ENCODE measurements at places on chromosomes 6 and 20.
A peak's percentile ranks its signal among the peaks of the same experiment; 100 is the strongest.

DNA sequence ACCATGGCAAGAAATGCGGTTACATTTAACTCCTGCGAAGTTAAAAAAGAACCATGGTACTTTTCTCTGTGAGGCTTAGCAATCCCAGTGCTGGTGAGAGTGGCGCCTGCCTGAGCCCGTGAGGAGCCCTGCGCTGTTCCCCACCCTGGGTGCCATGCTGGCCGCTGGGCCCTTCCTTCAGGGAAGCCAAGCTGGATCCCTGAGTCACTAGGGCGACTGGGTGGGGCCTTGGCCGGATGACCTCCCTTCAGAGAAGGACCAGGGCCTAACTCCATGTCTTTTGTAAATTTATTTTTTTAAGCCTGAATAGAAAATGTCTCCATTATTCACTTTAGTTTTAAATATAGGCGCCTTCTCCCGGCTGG is 209.1 kb downstream of the ERMARD start:
- DNase-seq, result no peak

DNA sequence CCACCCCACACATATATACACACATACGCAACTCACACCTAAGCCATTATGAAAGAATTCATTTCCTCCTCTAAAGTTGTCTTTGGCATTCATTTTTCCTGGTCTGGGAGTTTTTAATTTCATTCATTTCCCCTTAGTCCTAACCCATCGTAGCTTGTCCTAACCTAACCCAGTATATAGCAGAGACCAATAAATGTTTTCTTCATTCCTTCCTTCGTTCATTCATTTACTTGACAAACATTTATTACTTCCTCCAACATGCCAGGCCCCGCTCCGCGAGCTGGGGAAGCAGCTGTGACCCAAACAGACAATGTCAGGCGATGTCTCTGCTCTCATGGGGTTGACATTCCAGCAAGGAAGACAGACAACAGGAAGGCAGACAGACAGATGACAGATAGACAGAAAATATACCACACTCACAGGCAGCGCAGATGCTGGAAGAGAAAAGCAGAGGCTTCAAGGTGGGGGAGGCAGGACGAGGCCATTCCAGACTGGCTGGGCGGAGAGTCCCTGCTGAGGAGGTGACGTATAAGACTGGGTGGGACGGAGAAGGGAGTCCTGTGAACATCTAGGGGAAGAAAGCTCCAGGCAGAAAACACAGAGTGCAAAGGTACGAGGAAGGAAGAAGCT is 33.7 kb upstream of the SIRPA start:
- DNase-seq, result no peak

- no peak for DNase-seq
Measured at GRCh38 chr20:48154040-48154765, 368.9 kb upstream of the SULF2 start.

- peak; percentile 13 for DNase-seq
Measured at GRCh38 chr6:135310291-135310690, 129.2 kb downstream of the MYB start.

GRCh38 chr6:134452906-134453305 is 135.0 kb upstream of the SGK1 start:
- DNase-seq, result no peak

DNA sequence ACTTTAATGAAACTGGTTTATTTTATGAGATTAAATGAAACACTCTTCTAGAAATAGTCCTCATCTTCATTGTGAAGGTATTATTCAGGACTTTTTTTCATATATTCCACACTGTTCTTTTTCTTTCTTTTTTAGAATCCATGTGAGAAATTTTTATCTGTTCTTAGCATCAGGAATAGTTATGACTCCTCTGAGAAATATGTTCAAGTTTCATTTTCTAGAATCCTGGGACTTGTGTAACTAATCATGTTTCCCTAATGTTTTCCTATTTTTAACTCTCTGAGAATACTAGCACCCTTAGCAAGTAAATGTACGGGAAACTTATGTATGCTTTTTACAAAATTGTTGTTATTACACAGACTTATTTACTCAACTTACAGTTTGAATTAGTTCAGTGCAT is 407.8 kb downstream of the CBLN4 start:
- no peak for DNase-seq

DNA sequence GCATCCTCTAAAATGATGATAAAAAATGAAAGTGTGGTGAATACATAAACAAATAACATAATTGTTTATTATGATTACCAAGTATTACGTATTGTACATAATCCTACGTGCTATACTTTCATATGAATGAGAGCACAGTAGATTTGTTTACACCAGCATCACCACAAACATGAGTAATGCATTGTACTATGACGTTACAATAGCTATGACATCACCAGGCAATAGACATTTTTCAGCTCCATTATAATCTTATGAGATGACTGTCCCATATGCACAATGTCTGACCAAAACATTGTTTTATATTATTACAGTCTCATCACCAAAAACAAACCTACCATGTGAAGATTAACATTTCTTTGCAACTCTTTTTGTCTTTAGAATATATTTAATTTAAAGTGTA is 225.7 kb upstream of the TENT5A start:
- no peak for DNase-seq

GRCh38 chr6:118810420-118811027 is 83.4 kb upstream of the ASF1A start:
- no peak for DNase-seq

GRCh38 chr6:108795122-108795521 is 53.1 kb upstream of the ARMC2 start:
- no peak for DNase-seq

DNA sequence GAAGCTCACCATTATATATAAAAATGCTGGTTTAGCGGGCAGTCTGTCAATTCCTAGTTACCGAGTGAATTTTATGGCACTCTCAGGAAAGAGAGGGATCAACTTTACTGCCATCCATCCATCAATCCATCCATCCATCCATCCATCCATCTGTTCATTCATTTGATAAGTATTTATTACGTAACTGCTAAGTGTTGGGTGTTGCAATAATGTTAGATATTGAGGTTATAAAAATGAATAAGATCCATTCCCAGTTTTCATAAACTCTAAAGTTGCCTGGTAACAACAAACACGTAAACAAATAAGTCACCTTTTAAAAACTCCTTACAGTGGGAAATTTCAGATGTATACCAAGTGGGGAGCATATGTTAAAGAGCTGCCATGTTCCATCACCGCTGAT is 36.8 kb downstream of the SASH1 start:
- no peak for DNase-seq

DNA sequence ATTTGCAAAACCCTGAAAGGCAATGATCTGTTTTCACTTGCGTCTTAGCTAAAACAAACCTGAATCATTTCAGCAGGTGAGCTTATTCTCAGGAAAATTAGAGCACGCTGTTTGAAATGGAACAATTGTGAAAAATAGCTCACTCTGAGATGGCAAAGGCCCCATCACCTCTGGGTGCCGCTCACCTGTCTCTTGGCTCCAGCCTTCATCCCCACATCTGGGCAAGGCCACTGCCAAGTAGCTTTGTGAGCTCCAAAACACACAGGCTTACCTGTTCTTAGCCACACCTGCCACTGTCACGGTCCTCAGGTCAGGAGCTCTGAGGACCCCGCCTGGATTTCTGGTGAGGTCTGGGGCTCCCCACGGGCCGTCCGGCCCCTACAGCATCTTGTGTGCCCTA is 66.7 kb downstream of the SMOC2 start:
- no peak for DNase-seq

DNA sequence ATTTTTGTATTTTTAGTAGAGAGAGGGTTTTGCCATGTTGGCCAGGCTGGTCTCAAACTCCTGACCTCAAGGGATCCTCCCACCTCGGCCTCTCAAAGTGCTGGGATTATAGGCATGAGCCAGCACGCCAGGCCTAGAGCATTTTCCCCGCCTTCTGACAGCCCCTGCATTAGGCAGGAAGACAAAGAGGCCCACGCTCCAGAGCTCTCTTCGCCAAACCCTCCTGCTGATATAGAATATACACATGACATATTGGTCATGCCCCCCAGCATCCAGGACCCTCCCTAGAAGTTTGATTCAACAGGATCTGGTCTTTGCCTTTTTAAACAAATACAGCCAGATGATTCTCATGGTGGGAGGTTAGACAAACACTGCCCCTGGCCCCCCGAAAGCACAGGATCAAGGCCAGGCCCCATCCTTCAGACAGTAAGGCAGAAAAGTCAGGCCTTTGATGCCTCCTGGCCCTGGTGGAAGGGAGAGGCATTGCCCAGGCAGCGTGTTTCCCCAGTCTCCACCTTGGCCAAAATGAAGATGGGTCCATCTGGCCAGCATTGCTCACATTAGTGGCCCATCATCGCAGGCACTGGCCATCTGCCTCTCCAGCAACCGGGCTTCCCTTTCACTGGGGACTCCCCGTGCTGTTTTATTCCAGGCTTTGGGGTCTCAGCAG is 4.4 kb downstream of the SULF2 start:
- DNase-seq, result no peak

- no peak for DNase-seq
Measured at GRCh38 chr6:108735310-108736001, 112.8 kb upstream of the ARMC2 start.

GRCh38 chr6:82568290-82568993 is 204.8 kb downstream of the TPBG start:
- DNase-seq, result no peak

DNA sequence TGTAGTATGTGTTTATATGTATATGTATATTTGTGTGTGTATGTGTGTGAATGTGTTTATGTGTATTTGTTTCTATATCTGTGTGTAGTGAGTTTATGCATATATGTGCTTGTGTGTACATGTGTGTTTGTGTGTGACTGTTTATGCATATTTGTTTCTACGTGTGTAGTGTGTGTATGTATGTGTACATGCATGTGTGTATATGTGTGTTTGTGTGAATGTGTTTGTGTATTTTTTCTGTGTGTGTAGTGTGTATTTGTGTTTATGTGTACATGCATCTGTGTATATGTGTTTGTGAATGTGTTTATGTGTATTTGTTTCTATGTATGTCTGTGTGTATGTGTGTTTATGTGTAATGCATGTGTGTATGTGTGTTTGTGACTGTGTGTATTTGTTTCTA is 12.1 kb upstream of the SMOC2 start:
- DNase-seq, result no peak

DNA sequence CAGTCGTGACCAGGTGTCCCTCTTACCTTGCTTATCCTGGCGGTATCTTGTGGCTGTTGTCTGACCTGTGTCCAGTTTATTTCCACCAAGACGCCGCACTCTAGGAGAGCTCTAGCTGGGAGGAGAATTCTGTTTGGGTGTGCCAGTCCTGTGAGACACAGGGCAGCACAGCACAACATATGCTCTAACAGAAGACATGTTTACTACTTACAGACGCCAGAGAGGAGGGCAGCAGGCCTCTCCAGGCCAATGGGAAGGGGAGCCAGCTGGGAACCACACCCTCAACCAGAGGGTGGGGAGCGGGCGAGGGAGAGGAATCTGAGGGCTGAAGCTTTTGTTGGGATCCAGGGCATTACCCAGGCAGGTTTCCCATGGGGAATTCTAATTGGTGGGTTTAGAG is 25.2 kb upstream of the FERMT1 start:
- DNase-seq, result no peak

- peak; percentile 69 for DNase-seq
Measured at GRCh38 chr20:3000852-3001523, 42.4 kb upstream of the GNRH2 start.

- DNase-seq, result no peak
Measured at GRCh38 chr20:62287759-62288534, 14.8 kb upstream of the ADRM1 start.

DNA sequence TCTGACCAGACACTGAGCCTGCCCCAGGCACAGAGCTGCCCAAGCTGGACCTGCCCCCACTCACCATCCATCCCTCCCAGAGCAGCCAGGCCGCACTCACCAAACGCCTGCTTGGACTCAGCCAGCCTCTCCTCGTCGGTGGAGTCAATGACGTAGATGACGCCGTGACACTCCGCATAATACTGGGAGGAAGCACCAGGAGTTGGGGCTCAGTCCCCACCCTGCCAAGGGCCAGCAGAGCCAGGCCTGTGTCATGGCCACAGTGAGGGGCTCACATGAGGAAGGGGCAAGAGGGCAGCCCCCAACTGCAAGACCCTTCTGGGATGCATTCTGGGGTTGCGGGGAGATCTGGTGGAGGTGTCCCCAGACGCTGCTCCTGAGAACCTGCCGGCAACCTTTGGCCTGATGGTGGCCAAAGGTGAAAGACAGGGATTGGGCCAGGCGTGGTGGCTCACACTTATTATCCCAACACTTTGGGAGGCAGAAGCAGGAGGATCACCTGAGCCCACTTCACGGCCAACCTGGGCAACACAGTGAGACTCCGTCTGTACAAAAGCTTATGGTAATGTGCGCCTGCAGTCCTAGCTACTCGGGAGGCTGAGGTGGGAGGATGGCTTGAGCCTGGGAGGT is 5.6 kb downstream of the ARFRP1 start:
- no peak for DNase-seq

GRCh38 chr20:9270831-9271230 is 201.9 kb downstream of the PLCB4 start:
- DNase-seq, result no peak

GRCh38 chr6:12348530-12349511 is 58.7 kb downstream of the EDN1 start:
- DNase-seq, result no peak

Data from globus pallidus (tissue), 1 donor.